Prostate gland (tissue), 2 donors: ENCODE measurements at places on chromosomes 1 and 21. TPM values are rescaled to one million over a fixed set of nuclear protein-coding genes. Genes with fewer than 3 reads are reported as not detected.

The FBXO2 gene
- total RNA-seq: 16.9 TPM

The CFHR5 gene
- not detected for total RNA-seq

The AMY1C gene
- total RNA-seq: not detected

DNA sequence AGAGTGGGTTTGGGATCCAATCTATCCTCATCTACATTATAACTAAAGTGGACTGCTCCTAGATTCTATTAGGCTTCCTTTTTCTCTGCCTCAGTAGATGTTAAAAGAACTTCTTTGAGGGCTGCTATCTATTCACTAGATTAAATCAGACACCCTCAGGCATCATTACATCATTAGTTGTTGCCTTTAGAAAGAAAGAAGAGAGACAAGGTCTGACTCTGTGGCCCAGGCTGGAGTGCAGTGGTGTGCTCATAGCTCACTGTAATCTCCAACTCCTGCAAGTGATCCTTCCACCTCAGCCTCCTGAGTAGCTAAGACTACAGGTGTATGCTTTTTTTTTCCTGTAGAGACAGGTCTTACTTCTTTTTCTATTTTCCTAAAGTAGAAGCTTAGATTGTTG, 71.1 kb upstream of the EXO1 start:
- no peak overlapping the region for H3K27ac ChIP-seq
- no peaks in the 10 kb centered on the region for H3K36me3 ChIP-seq
- H3K4me3 ChIP-seq: no peak overlapping the region
- no peaks in the 10 kb centered on the region for H3K4me1 ChIP-seq

GRCh38 chr1:245649666-245650065, 494.9 kb downstream of the KIF26B start:
- H3K27me3 ChIP-seq: no peaks in the 10 kb centered on the region
- no peak for DNase-seq
- H3K36me3 ChIP-seq: no peaks in the 10 kb centered on the region
- no peak overlapping the region for H3K4me3 ChIP-seq
- no peak overlapping the region for H3K27ac ChIP-seq
- H3K4me1 ChIP-seq: no peaks in the 10 kb centered on the region

- H3K4me1 ChIP-seq: peaks cover 8% of the 10 kb centered on the region
- no peak overlapping the region for H3K27ac ChIP-seq
- no peaks in the 10 kb centered on the region for H3K27me3 ChIP-seq
- DNase-seq: no peak
- H3K4me3 ChIP-seq: no peak overlapping the region
These were observed 58.8 kb downstream of the PUM1 start for GRCh38 chr1:31006747-31007146.

GRCh38 chr1:33984906-33985565, 121.2 kb downstream of the HMGB4 start:
- H3K4me1 ChIP-seq: no peaks in the 10 kb centered on the region
- no peak for DNase-seq
- H3K36me3 ChIP-seq: no peaks in the 10 kb centered on the region
- no peak overlapping the region for H3K27ac ChIP-seq
- H3K27me3 ChIP-seq: no peaks in the 10 kb centered on the region

GRCh38 chr1:229318056-229318455, 24.8 kb downstream of the CCSAP start:
- H3K4me3 ChIP-seq: no peak overlapping the region
- no peak for DNase-seq
- no peak overlapping the region for H3K27ac ChIP-seq
- H3K36me3 ChIP-seq: no peaks in the 10 kb centered on the region
- H3K4me1 ChIP-seq: no peaks in the 10 kb centered on the region

GRCh38 chr1:59238993-59239392, 57.9 kb upstream of the FGGY start:
- H3K27ac ChIP-seq: no peak overlapping the region
- no peak for DNase-seq
- no peaks in the 10 kb centered on the region for H3K27me3 ChIP-seq
- H3K4me3 ChIP-seq: no peak overlapping the region

GRCh38 chr1:64061430-64062104, 141.9 kb upstream of the UBE2U start:
- no peaks in the 10 kb centered on the region for H3K36me3 ChIP-seq
- H3K4me1 ChIP-seq: no peaks in the 10 kb centered on the region
- no peak overlapping the region for H3K27ac ChIP-seq
- H3K4me3 ChIP-seq: no peak overlapping the region
- H3K27me3 ChIP-seq: no peaks in the 10 kb centered on the region

DNA sequence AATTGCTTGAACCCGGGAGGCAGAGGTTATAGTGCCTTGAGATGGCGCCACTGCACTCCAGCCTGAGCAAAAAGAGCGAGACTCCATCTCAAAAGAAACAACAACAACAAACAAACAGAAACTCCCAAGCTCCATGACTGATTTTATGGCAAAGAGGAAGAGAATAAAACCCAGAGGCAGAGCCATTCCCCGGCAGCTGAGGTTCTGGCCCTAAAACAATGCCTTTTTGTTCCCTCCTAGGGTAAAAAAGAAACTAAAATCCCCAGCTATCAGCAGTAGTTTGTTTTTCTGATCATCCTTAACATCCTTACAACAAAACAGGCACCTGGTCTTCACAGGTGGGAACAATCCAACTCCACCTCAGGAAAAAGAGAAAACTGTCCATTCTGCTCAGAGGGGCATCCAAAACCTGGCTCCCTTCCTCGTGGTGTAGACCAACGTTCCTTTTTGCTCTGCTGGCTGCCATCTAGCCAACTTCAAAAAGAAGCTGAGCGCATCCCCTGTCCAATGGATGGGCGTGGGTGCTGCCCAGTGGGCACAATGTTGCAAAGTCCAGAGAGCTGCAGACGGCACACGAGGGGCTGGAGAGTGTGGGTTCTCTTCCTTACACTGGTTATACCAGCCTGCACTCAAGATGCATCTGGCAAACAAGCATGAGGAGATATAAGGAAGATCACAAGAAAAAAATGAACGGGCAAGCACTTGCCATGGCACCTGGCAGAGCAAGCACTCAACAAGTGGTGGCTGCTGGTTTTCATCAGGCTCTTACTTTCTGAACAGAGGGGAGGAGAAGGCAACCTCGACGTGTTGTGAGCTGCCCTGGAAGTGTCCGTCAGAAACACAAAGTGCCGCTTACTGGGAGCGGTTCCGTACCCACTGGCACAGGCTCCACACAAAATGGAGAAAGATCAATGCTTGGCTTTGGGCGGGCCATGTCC, 54.7 kb downstream of the SLC66A1 start:
- no peak for DNase-seq
- no peaks in the 10 kb centered on the region for H3K36me3 ChIP-seq
- H3K4me3 ChIP-seq: no peak overlapping the region

The FAM167B gene
- total RNA-seq: 2.3 TPM

DNA sequence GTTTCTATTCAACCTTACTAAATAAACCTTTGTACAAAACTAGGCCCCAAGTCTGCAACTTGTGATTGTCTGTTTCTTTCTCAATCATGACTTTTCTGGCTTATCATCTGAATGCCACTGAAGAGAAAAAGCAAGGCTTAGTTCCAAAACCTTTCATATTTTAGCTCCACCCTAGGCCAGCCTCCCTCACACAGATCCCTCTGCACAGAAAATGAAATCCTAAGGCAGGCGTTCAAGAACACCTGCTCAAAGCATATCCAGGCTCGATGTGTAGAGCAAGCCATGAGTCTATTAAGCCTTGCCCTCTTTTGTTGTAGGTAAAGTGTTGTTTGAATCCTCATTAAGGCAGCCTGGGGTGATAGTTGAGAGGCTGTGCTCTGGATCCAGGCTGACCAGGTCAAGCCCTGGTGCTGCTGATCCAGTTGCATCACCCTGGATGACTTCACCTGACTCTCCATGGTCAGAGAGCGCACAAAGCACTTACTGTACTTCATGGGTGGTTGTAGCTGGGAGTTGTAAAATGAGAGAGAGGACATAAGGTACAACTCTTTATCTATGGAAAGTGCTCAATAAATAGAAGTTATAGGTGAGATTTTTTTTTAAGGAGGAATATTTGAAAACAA, 39.0 kb downstream of the FYB2 start:
- no peaks in the 10 kb centered on the region for H3K27me3 ChIP-seq
- DNase-seq: no peak
- H3K36me3 ChIP-seq: no peaks in the 10 kb centered on the region
- H3K4me1 ChIP-seq: no peaks in the 10 kb centered on the region

- peak overlapping the region; percentile 97 for H3K27ac ChIP-seq
- no peaks in the 10 kb centered on the region for H3K27me3 ChIP-seq
- no peaks in the 10 kb centered on the region for H3K36me3 ChIP-seq
- no peak for DNase-seq
- peak overlapping the region; percentile 83 for H3K4me3 ChIP-seq
These were observed 685 bp downstream of the CRTC2 start for GRCh38 chr1:153957744-153958110.

The ZNF648 gene
- total RNA-seq: 0.34 TPM

- no peak overlapping the region for H3K27ac ChIP-seq
- H3K27me3 ChIP-seq: no peaks in the 10 kb centered on the region
- no peaks in the 10 kb centered on the region for H3K4me1 ChIP-seq
These were observed 66.0 kb downstream of the OBSCN start for GRCh38 chr1:228273720-228274451.

DNA sequence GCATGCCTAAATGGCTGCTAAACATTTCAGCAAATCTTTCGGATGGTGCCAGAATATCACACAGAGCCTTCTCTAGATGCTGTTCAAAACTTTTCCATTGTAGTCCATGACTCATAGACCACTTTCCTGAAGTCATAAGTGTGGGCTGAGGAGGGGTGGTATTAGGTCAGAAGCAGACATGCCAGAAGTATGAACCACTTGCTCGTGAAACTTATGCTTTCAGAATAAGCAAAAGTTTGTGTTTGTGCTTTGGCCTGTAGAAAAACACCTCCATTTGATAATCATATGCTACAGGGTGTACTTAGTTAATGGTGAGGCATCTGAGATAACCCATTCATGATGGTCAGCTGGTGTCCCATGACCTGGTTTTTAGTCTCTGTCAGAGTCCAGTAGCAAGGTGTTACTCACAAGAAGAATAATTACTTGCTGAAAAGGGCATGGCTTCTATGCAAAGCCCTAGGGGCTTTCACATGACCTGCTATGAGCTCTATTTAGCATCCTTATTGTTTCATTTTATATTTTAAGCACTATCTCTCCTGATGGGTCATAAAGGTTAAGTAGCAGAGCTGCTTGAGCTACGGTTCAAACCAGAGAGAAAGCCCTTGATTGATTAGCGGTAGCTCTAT, 183.1 kb upstream of the IVNS1ABP start:
- H3K4me3 ChIP-seq: no peak overlapping the region
- H3K4me1 ChIP-seq: no peaks in the 10 kb centered on the region
- DNase-seq: no peak
- H3K27ac ChIP-seq: no peak overlapping the region
- H3K36me3 ChIP-seq: no peaks in the 10 kb centered on the region

The CFAP107 gene
- total RNA-seq: 1.1 TPM

DNA sequence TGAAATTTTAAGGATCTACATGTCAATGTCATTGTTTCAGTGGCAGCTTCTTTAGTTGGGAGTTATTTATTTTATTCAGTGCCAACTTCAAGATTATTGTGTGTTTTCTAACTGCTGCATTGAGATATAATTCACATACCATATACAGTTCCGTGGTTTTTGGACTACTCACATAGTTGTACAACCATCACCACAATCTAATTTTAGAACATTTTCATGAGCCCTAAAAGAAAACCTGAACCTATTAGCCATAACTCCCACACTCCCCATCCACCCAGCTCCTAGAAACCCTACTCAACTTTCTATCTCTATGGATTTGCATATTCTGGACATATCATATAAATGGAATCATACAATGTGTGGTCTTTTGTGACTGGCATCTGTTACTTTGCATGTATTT, 220.0 kb downstream of the LRRC40 start:
- no peak overlapping the region for H3K4me3 ChIP-seq
- no peaks in the 10 kb centered on the region for H3K4me1 ChIP-seq
- no peak for DNase-seq
- H3K27me3 ChIP-seq: no peaks in the 10 kb centered on the region
- no peak overlapping the region for H3K27ac ChIP-seq
- no peaks in the 10 kb centered on the region for H3K36me3 ChIP-seq

DNA sequence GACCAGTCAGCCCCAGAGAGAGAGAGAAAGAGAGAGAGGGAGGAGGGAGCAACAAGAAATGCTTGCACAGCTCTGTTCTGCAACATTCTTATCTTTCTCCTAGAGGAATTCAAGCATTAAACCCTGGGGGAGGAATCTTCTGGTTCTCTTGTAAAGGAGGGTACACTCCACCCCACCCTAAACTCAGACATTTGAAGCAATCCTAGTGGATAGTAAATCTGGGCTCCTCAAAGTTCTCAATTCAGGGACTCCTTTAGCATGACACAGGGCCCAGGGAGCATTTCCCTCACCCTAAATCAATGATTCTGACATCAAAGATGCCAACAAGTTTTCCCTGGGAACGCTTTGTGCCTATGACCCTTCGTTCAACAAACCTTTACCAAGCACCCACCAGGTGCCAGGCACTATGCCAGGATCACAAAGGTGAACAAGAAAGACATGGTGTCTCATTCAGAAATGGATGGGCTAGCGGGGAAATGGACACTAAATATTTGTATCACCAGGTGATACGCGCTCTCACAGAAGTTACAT, 11.9 kb upstream of the CAPN2 start:
- DNase-seq: no peak
- no peaks in the 10 kb centered on the region for H3K27me3 ChIP-seq
- H3K4me3 ChIP-seq: no peak overlapping the region
- no peaks in the 10 kb centered on the region for H3K4me1 ChIP-seq
- H3K27ac ChIP-seq: peak overlapping the region; percentile 23
- no peaks in the 10 kb centered on the region for H3K36me3 ChIP-seq

DNA sequence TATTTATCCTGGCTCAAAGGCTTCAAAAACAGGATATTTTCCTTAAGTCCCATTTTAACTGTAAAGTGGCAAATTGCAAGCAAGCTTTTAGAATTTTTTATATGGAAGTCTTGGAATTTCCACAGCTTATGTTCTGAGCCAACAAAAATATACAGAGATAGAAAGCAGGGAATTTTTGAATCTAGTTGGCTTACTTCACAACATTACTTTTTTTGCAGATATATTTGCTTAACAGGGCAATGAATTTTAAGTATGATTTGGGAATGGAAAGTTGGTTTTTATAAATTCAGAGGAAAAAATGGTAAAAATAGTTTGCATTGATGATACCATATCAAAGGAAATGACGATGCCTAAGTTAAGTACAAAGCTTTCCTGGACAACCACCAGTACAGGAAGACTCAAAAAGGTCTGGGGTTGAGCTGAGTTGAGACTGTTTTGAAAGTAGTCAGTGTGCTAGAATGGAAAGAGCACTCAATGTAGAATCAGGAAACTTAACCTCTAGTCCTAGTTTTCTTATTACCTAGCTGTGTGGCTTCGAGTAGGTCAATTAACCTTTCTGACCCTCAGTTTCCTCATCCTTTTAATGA, 11.0 kb upstream of the VCAM1 start:
- no peaks in the 10 kb centered on the region for H3K4me1 ChIP-seq
- H3K27me3 ChIP-seq: no peaks in the 10 kb centered on the region
- DNase-seq: no peak
- H3K27ac ChIP-seq: no peak overlapping the region
- no peaks in the 10 kb centered on the region for H3K36me3 ChIP-seq
